NCI-H510A (cell line): ENCODE measurements at places on chromosomes 1 and 21.

- peak; percentile 63 for DNase-seq
These were observed 1.0 kb downstream of the NCDN start for GRCh38 chr1:35558374-35559316.

GRCh38 chr1:59682396-59683080 is 132.2 kb upstream of the HOOK1 start:
- DNase-seq, result no peak

GRCh38 chr1:190452272-190452848 is 25.3 kb downstream of the BRINP3 start:
- DNase-seq, result peak; percentile 4

GRCh38 chr1:42533101-42533863 is 70.2 kb downstream of the CCDC30 start:
- no peak for DNase-seq

GRCh38 chr1:79264975-79265818 is 258.7 kb upstream of the ADGRL4 start:
- no peak for DNase-seq

DNA sequence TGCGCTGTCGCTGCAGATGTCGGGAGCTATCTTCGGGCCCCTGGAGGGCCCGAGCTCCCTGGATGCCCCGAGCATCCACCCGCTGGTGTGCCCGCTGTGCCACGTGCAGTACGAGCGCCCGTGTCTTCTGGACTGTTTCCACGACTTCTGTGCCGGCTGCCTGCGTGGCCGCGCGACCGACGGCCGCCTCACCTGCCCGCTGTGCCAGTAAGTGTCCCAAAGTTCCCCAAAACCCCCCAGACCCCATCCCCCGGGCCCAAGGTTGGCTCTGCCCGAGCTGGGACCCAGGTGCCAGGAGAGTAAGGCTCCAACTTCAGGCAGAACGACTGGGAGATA is 569 bp downstream of the RNF207 start:
- no peak for DNase-seq

GRCh38 chr21:26140164-26140579 is 30.4 kb downstream of the APP start:
- no peak for DNase-seq

DNA sequence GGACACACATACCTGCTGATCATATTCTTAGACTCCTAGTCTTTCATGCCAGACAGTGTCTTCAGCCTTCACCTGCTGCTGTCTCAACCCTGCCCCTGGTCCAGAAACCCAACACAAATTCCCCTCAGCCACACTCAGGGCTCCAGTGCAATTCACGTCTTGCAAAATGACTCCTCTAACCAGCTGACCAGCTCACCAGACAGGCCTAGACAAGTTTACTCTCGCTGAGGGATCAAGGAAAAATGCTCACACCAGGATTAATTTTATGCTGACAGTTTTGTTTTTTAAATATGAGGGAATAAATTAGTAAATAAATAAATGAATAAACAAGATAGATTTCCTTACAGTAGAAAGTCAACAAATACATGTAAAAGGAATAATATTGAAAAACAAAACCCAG is 28.5 kb downstream of the CCDC185 start:
- DNase-seq, result no peak

DNA sequence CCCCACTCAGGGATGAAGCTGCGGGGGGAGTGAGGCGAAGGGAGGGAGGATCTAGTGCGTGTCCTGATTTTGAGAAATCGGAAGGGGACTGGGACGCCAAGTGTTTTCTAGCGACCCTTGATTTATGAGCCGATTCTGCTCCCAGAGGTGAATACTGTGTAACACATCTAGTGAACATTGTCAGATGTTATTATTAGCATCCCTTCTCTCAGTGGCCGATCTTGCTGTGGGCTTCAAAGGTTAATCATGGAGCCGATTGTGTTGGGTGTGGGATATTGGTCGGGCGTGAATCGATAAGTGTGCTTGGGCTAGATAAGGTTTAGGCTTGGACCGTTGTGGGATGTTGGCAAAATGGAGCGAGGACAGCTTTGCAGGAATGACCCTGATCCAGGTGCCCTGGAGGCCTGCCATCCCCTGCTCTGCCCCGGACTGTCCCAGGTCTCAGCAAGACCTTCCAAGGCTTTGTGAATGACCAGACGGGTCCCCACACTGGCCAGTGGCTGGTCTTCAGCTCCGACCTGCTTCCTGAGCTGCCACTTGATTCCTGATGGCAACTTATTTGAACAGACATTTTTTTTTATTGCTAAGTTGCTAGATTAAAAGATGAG is 2.2 kb downstream of the AJAP1 start:
- no peak for DNase-seq

GRCh38 chr1:58782178-58783089 is 1.4 kb downstream of the JUN start:
- DNase-seq, result peak; percentile 38

GRCh38 chr1:208799186-208799585 is 555.0 kb upstream of the PLXNA2 start:
- DNase-seq, result no peak

DNA sequence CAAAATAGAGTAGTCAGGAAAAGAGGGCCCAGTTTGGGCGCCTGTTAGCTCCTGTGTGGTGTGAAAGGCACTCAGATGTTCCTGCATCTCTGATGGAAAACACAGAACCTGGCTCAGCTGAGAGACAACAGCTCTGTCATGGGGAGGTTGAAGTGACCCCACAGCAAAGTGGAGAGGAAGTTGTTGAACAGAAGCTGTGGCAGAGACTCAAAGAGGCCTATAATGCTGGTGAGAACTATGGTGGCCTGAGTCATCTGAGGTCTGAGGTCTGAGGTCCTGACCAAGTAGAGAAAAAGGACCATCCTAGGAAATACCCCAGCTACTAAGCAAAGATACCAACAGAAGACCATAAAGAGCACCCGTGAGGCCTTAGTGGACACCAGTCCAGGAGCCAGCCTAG is 45.6 kb upstream of the JAK1 start:
- no peak for DNase-seq

GRCh38 chr1:165494949-165495857 is 48.6 kb upstream of the LRRC52 start:
- no peak for DNase-seq

DNA sequence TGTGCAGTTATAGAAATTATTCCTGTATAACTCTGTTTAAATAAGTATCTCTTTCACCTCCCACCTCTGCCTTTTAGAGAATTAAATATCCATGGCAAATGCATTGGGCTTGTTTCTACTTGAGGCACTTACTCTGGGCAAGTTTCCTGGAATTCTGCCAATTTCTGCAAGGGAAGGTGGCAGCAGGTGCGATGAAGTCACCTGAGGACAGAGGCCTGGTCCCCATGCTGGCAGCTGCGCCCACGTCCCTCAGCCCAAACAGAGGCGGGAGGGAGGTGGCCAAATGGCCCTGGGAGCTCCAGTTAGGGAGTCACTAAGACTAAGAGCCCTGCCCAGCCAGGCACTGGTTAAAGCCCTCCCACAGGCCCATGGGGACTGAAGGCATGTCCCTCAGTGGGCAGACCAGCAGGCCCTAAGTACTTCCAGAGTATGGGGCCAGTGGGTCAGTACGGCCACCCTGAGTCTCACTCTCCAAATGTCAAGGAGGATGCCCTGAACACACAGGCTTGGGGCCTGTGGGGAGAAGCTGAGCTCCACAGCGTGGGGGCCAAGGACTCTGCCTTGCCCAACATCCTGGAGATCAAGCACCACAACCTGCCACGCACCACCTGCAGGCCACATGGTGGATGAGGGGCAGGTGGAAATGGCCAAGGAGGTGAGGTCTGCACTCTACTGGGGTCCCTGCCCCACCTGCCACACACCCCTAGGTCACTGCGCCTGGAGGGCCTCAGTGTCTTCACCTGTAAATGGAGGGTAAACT is 19.4 kb downstream of the ACOT7 start:
- peak; percentile 99 for DNase-seq

GRCh38 chr1:184596950-184597645 is 157.6 kb downstream of the EDEM3 start:
- DNase-seq, result no peak

- no peak for DNase-seq
These were observed 102.7 kb downstream of the LYST start for GRCh38 chr1:235763962-235764361.

DNA sequence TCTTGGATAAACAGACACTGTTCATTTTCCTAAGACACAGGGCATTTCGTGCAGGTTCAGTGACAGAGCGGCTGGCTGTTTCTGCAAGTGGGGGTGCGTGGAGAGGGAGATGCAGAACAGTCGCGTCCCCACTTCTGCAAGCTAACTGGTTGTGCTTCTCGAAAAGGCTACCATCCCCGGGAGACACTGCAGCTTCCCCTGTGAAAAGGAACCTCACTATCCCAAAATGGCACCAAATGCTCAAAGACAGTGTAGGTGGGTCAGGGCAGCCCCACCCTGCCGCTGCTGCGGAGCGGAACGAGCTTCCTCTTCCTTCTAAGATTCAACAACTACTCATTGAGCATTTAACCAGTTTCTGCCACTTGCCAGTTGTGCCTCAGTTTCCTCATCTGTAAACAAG is 19.2 kb upstream of the BACE2 start:
- no peak for DNase-seq

DNA sequence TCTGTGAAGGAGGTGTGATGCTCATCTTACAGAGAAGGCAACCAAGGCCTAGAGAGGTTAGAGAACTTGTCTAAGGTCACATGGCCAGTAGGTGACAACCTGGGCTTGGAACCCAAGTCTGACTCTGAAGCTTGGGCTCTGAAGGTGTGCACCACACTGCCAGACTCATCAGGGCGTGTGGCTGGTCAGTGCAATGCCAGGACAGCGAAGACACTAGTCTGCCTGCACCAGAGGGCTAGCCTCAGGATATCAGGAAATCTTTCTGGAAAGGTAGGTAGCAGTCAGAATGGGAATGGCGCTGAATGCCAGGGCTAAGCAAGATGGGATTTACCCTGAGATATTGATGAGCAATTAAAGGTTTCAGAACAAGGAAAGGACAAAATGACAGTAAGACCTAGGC is 34.9 kb downstream of the ELK4 start:
- DNase-seq, result no peak

DNA sequence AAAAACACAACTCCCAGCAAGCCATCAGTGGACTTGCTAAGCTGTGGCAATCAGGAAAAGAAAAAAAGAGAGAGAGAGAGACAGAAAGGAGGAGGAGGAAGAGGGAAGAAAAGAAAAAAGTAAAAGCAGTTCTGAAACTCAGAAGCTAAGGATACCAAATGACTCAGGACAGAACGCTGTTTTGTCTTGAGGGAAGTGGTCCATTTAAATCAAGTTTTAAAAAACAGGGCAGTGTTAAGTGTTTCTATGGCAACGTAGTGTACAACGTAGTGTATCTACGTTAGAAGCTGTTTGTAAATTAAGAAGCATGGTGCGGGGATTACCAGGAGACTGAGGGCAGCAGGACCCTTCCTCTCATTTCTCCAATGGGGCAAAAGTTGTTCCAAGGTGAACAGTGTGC is 5.8 kb downstream of the ADORA3 start:
- DNase-seq, result no peak

DNA sequence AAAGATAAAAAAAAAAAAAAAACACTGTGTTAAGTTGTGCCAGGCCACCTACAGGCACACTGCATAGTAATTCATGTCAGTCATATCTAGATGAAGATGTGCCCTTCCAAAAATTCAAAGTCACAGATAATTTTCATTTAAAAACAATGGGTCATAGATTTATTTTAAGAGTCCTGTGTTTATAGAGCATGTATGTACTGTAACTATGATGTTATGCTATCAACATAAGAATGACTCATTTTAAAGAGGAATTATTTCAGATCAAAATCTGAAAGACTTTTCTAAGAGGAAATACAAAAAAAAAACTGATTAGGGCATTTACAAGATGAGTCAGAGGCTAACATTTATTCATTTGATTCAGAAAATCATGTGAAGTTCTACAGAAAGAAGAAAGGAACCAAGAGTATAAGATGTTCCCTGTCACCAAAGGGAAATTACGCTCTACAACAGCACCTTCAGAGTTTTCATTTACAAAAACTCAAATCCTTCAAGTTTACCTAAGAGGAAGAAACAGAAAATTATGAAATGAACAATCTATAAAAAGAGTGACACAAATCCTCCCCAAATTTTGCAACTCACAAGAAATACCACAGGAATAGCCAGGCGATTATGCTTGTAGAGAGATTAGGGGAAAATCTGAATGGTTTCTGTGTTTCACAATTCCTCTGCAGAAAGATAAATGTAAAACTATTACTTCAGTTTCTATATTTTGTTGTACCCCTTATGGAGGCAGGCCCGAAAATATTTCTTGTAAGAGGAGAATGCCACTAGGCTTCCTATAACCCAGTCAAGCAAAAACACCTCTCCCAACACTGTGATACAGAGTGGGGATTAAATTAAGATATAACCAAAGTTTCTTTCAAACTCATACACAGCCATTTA is 13.8 kb downstream of the TP53BP2 start:
- no peak for DNase-seq

- DNase-seq, result no peak
These were observed 4.1 kb downstream of the RNF223 start for GRCh38 chr1:1069711-1070676.

DNA sequence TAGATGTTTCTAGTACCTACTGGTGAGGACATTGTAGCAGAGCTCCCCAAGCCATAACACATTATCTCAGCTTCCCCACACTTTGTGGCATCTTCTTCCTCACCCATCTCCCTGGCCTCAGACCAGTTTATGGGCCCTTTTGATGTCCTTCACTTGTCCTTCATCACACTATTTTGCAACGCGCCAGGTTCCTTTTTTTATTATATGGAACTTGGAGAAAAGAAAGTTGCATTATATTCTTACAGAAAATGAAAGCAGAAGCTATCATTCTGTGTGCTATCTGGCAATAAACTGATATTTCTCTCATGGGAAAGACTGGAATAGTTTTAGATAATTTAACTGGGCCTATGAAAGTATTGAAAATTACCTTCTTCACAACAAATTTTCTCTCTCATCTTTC is 196.9 kb upstream of the ETV3 start:
- DNase-seq, result no peak

- no peak for DNase-seq
These were observed 58.7 kb downstream of the RABGAP1L start for GRCh38 chr1:174217787-174218574.

GRCh38 chr1:44949286-44949685 is 37.1 kb downstream of the EIF2B3 start:
- no peak for DNase-seq

- DNase-seq, result no peak
These were observed 11.9 kb downstream of the RPS6KA1 start for GRCh38 chr1:26541431-26541815.

GRCh38 chr1:85314726-85315125 is 38.3 kb upstream of the BCL10 start:
- no peak for DNase-seq

GRCh38 chr1:1827089-1827848 is 49.0 kb upstream of the NADK start:
- no peak for DNase-seq

DNA sequence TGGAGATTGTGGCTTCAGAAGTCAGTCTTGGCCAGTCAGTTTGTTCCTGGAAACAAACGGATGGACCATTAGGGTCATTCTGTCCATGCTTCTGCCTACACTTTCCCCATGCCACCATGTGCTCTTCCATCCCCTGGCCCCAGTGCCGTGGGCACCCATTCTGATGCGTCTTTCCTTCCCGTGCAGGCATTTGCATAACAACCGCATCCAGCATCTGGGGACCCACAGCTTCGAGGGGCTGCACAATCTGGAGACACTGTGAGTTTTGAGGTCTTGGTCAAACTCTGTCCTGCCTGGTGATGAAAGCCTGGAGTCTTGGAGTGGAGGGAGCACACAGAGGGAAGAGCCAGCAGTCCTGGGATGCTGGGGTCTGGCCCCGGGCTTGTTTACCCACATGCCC is 61.1 kb downstream of the UBE2T start:
- no peak for DNase-seq

GRCh38 chr1:56788102-56788501 is 31.1 kb downstream of the FYB2 start:
- no peak for DNase-seq
